ENCODE measurements at places on chromosomes 7 and 10.

DNA sequence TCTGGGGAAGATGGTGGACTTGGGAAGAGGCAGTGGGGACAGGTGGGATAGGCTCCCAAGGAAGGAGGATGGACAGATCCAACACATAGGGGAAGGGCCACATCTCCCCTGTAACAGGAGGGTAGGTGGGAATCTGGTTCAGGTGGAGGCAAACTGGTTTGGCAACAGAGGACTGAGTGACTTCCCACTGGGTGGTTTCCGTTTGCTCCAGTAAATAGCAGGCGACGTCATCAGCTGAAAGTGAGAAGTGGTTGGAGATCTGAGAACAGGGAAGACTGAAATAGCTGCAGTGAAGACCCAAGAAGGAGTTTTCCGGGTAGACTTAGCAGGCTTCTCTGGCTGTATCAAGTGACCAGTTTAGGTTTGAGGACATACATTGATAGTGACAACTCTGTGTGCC lies 504.4 kb downstream of the GALNT17 start:
- DNase-seq, result no peak

DNA sequence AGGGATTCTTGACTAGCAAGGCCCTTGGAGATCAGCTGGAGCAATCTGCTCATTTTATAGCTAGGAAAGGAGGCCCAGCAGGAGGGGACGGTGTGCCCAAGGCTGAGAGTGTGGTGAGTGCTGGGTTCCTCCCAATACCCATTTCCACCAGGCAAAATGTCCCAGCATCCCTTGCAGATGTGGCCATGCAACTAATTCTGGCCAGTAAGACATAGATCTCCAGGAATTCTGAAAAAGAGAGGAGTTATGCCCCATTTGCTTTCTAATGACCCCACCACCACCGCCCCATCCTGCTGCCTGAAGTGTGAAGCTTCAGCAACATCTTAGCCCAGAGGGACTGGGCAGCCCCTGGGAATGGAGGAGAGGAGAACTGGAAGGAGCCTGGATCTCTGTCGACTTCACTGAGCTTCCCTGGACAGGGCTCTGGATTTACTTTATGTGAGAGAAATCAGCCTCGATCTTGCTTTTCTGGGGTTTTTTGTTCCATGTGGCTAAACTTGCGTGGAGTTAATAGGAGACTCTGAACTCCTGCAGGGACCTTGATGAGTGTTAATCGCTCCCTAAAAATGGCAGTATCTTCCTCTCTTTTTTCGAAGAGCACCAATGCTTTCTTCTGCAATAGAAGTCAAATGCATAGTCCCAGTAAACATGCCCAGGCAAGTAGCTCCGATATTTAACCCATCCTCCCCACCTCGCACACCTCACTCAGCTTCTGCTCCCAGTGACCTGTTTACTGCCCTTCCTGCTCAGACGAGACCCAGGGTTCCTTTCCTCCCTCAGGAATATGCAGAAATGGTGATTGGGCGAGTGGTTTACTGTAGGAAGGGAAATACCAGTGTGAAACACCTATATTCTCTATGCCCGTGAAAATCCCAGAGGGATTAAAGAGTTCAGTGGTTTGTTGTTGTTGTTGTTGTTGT lies 127.5 kb upstream of the GPR26 start:
- no peak for DNase-seq

GRCh38 chr7:29885626-29886025 lies 79.3 kb downstream of the WIPF3 start:
- DNase-seq, result no peak

DNA sequence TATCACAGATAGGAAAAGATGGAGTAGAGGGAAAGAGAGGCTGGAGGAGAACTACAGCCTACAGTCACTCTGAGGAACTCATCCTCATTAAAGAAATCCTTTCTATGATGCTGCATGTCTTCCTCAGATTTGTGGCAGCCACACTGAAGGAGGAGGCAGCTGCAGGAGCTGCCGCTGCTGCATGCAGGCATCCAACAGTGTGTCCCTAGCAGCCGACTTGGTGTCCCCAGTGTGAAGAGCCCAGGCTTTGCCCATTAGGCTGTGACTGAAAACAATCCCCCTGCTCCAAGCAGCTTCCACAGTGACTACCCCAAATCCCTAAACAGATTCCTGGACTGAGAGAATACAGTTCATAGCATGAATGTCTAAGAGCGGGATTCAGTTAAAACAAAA lies 23.1 kb downstream of the SKIDA1 start:
- DNase-seq, result no peak

DNA sequence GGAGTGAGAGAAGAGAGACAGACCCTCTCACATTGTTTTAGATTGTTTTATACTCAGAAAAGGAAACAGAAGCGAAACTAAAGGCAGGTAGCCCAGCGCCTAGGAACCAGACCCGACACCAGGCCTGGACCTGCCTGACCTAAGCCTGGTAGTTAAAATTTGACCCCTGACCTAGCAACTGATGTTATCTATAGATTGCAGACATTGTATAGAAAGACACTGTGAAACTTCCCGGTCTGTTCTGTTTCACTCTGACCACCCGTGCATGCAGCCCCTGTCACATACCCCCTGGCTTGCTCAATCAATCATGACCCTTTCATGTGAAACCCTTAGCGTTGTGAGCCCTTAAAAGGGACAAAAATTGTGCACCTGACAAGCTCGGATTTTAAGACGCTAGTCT lies 31.6 kb downstream of the VIPR2 start:
- no peak for DNase-seq

DNA sequence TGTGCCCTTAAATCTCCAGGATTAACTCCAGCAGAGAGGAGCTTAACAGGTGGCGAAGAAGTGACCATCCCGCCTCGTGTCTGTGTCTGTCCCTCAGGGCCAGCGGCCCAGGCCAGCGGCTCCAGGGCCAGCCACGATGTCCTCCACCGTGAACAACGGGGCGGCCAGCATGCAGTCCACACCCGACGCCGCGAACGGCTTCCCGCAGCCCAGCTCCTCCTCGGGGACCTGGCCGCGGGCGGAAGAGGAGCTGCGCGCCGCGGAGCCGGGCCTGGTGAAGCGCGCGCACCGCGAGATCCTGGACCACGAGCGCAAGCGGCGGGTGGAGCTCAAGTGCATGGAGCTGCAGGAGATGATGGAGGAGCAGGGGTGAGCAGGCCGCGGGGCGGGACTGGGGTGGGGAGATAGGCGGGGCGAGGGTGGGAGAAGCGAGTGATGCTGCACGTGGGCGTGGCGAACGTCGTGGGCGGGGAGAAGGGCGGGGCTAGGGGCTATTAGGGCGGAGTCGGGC lies 33.3 kb downstream of the SRRM3 start:
- peak; percentile 56 for DNase-seq

DNA sequence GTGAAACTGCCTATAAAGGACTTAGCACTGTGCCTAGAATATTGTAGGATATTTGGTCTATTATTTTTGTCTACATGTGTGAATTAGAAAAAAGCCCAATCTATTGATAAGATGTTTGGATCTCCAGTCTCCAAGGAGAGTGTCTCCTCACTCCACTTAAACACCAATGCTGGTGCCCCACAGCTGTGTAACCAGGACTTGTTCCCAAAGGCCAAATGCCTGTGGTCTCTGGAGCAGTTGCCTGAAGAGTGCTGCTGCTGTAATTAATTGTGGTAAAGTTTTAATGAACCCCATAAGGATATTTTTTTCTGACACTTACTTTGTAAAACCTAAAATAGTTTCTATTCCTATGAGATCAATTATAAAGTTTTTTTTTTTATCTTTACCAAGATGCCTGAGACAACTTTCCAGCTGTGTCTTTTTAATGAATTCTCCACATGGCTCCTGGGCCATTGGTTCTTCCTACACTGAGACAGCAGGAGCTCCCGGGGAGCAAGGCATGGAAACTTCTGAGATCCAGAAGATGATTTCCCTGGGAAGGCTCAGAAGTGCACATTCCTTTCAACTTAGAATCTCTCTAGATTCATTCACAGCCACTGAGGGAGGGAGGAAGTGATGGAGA lies 11.2 kb upstream of the OR2A5 start:
- DNase-seq, result no peak

GRCh38 chr10:124660404-124661125 lies 83.6 kb downstream of the FAM53B start:
- DNase-seq, result no peak

DNA sequence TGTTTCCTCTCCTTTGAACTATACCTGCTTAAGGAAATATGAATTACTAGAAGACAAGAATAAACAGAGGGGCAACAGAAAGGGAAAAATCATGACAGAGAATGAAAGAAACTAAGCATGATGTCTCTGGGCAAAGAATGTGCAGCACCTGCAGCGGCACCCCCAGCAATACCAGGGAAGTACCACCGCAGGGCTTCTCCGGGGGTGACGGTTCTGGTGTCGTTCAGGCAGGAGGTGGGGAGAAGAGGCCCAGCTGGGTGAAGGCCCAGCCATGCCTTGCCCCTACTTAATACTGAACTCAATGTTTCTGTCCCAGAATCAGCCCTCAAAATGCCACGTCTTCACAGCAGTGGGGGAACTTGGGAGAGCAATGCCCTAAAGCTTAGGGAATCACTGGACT lies 337.6 kb downstream of the CDC14C start:
- no peak for DNase-seq

DNA sequence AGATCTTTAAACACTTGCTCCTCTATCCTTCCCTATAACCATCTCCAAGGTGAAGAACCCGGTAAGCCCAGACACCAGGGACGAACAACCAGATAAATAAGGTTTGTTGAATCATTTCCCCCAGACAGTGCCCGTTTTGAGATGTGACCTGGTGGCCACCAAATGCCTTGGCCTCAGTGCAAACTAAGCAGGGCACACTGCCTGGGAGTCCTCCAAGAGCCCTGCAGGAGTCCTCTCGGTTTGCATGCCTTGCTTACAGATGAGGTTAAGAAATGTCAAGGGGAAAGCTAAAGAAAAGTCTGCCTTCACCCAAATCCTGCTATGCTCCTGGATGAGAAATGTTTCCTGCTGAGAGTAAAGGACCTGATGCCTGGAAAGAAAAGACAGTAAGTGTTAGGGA lies 31.6 kb downstream of the SLIT1 start:
- no peak for DNase-seq

DNA sequence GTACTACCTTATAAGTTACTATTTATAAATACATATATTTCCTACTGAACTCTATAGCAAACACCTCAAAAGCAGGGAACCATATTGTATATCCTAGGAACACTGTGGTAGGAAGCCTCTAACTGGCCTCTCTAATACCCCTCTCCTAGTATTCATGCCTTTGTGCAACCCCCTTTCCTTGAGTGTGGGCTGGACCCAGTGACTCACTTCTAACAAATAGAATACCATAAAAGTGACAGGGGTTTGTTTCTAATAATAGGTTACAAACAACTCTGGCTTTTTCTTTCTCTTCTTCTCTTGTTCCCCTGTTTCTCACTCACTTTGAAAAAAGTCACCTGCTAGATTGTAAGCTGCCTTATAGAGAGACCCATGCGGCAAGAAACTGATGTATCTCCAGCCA lies 51.6 kb upstream of the MACC1 start:
- DNase-seq, result no peak

GRCh38 chr10:3791974-3792633 lies 7.1 kb upstream of the KLF6 start:
- DNase-seq, result no peak

DNA sequence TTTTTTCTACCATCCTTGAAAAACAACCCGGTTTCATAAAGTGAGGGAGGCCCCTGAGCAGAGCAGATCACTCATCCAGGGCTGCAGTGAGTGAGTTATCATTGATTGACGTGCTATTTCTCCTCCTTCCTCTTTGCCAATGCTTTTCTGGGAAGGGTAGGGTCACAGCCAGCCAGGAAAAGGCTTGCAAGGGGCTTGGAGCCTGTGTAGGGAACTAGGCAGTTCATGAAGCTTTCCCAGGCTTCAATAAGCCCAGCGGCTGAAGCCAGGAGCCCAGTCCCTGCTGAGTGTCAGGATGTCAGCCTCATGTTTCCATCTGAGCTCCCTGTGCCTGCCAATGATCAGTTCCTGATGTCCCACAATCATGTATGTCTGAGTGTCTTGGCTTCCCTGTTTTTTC lies 584.7 kb downstream of the GALNT17 start:
- DNase-seq, result no peak

DNA sequence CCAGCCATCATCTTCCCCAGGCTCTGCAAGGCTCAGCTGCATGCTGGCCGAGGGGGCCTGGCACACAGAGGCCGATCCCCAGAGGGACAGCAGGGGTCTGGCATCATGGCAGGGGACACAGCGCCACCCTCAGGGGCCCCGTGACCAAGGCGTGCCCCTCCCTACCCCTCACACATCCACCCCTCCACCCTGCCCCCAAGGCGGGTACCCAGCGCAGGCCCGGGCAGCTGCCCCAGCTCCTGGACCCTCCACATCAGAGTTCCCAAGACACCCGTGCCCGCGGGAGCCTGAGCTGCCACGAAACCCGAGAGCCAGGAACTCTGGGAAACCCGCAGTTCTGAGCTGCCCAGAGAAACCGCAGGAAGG lies 46.5 kb upstream of the TNRC18 start:
- DNase-seq, result no peak

- DNase-seq, result no peak
Observed at GRCh38 chr7:149475121-149476045, 14.5 kb upstream of the ZNF777 start.

DNA sequence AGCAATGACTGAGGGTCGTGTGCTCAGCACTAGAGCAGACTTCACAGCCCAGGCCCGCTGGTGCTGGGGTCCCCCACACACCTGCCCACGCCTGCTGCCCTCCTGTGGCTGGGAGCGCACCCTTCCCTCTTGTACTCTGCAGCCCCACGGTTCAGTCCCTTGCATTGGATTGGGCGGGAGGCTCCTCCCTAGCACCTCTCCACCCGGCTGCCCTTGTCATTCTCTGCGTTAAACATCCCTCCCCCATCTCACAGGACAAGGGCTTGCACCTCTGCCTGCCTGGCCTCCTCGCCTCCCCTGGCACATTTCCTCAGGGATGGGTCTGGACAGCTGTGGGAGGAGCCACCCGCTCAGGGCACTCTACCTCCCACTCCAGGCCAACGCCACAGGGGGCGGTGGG lies 68.6 kb downstream of the ALOX5 start:
- no peak for DNase-seq
